ENCODE measurements at places on chromosomes 4 and X. TPM values are rescaled to one million over a fixed set of nuclear protein-coding genes. Genes with fewer than 3 reads are reported as not detected.

DNA sequence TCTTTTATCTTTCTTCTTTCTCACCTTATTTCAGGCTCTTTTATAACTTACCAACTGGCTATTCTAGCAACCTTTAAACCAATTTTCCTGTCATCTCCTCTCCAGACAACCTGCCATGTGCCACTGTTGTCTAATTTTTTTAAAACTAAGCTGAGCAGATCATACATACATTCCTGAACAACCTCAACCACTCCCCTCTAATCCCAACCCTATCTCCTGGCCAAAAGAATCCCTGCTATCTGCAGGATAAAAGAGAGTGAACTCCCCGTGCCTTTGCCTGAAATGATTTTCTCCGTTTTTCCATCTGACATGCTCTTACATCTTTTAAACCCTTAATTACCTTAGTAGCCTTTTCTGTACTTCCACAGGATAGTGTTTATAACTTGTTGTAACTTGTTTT is 35.5 kb downstream of the DCUN1D4 start:
- H3K4me1 ChIP-seq, result peaks cover 7% of the 10 kb centered on the region
- H3K27me3 ChIP-seq, result no peaks in the 10 kb centered on the region
- peak overlapping the region; percentile 47 for H3K27ac ChIP-seq

GRCh38 chr4:25439918-25440477 is 62.9 kb downstream of the ANAPC4 start:
- no peaks in the 10 kb centered on the region for H3K4me1 ChIP-seq
- DNase-seq, result peak; percentile 12
- H3K4me3 ChIP-seq, result no peak overlapping the region
- peaks cover 2% of the 10 kb centered on the region for H3K36me3 ChIP-seq
- no peaks in the 10 kb centered on the region for H3K27me3 ChIP-seq

DNA sequence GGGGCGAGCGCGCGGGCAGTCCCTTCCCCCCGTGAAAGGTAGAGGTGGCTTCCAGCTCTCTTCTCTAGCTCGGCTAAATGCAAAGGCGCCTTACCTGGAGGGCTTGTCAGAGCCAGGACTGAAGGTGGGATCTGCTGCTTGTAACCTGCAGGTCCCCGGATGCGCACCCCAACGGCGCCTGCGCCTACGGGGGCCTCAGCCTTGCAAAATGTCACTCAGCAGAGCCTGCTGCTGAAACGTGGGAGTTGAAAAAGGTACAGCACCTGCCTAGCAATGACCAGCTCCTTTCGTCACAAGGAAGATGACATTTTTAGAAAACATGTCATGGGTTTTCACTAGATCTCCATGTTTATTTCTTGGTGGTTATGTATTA is 583 bp downstream of the ABHD18 start:
- no peaks in the 10 kb centered on the region for H3K27me3 ChIP-seq
- peak; percentile 50 for DNase-seq
- peaks cover 2% of the 10 kb centered on the region for H3K36me3 ChIP-seq
- peak overlapping the region; percentile 96 for H3K27ac ChIP-seq
- peaks cover 28% of the 10 kb centered on the region for H3K4me1 ChIP-seq
- peak overlapping the region; percentile 97 for H3K4me3 ChIP-seq

DNA sequence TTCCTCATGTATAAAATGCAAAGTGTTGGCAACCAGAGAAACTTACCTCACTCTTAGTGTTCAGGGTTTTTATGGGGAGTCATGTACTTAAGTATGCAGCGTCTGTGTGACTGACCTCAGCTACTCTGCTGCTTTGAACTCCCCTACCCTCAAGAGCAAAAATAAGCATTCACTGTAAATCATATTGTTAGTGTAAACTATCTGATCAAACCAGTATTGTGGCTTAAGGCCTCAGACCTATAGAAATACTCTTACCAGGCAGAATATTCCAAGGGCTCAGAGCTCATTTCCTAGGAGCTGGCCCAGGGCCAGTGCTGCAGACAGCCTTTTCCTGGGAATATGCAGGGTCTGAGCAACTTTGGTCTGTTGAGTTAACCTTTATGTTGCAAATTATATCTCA is 453.1 kb downstream of the CCSER1 start:
- H3K27ac ChIP-seq, result no peak overlapping the region
- no peak for DNase-seq
- no peak overlapping the region for H3K4me3 ChIP-seq

The ANKRD50 gene
- total RNA-seq, result 0.17 TPM

The GLUD2 gene
- 0.17 TPM for total RNA-seq

The CXCL8 gene
- total RNA-seq, result 41.3 TPM
